ENCODE measurements at places on chromosomes 12 and 14.

- no peak for DNase-seq
Measured at GRCh38 chr12:61996717-61997116, 263.5 kb upstream of the USP15 start.

- no peak for DNase-seq
Measured at GRCh38 chr14:89498878-89499277, 81.8 kb upstream of the FOXN3 start.

- no peak for DNase-seq
Measured at GRCh38 chr12:85626001-85626783, 210.0 kb downstream of the RASSF9 start.

DNA sequence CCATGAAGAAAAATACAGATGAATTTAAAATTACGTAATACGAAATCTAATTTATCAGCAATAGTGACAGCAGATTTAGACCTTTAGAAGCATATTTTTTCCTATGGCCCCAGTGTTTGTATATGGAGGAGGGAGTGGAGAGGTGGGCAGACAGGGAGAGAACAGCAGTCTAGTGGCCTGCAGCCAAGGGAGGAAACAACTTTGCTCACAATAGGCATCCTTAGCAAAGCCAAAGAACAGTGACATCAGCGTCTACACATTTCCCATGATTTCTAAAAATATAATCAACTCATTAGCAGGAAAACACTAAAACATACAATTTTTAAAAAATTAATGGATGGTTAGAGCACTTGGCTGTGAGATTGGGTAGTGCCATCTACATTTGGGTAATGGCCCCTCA, 622.6 kb upstream of the ATP2B1 start:
- DNase-seq: no peak

GRCh38 chr12:57124261-57124877, 3.9 kb upstream of the LRP1 start:
- DNase-seq: peak; percentile 50

GRCh38 chr12:125159702-125160101, 94.5 kb downstream of the AACS start:
- peak; percentile 38 for DNase-seq

- DNase-seq: no peak
Measured at GRCh38 chr12:94208622-94208966, 60.2 kb downstream of the PLXNC1 start.

- no peak for DNase-seq
Measured at GRCh38 chr12:24902511-24903328, 46.2 kb downstream of the BCAT1 start.

DNA sequence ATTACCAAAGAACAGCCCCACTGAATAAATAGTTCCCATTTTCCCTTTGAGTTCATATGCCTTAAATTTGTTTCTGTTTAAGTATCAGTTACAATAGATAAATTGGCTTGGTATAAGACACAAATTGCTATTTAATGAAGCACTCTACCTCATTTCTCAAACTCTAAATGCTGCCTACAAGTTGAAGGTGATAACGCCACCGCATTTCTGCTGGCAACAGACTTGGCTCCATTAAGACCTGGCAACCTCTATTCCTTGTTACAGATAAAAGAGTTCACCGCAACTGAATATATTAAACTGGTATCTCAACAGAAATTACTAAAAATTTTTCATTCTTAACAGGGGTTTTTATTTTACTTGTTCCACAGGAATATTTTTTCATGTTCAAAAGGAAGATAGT, 35.6 kb downstream of the GXYLT1 start:
- no peak for DNase-seq

DNA sequence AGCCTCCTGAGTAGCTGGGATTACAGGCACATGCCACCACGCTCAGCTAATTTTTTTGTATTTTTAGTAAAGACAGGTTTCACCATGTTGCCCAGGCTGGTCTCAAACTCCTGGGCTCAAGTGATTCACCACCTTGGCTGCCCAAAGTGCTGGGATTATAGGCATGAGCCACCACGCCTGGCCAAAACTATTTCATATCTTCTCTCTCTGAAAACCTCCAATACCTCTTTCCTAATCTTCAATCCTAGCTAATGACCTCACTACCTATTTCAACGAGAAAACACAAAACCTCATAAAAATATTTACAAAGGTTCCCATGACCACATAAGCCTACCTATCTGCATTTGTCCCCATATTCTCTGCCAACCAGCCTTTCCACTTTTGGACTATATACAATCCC, 32.3 kb upstream of the ANKS1B start:
- no peak for DNase-seq

GRCh38 chr14:105913861-105914260, 387.5 kb downstream of the TMEM121 start:
- no peak for DNase-seq

DNA sequence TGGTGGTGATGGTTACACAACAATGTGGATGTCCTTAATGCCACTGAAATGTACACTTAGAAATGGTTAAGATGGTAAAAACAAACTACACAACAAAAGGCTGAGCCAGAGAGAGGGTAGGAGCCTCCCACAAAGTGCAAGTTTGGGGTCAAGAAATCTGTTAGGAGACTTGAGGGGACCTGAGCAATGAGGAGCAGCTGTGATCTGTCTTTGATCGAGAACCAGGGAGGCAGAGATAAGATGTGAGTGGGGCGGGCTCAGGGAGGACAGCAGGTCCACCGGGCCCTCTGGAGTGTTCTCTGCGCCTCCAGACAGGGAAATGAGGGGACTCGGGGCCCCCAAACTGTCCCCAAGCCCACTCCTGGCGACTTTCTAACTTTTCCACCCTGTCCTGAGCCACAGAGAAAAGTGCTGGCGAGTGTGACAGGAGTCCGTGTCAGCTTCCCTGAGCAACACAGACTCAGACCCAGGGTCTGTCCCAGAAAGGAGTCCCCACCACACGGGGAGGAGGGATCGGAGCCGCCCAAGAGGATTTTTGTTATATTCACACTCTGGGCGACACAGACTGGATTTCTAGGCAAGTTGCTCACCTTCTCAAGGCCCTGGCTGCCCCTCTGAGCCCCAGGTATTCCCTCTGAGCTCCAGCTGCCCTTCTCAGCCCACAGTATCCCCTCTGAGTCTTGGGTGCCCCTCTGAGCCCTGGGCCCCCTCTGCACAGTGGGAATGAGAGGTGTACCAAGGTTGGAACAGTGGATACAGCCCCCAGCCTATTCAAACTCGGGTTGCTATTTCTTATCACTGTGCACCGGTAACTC, 11.5 kb upstream of the SCARB1 start:
- no peak for DNase-seq

DNA sequence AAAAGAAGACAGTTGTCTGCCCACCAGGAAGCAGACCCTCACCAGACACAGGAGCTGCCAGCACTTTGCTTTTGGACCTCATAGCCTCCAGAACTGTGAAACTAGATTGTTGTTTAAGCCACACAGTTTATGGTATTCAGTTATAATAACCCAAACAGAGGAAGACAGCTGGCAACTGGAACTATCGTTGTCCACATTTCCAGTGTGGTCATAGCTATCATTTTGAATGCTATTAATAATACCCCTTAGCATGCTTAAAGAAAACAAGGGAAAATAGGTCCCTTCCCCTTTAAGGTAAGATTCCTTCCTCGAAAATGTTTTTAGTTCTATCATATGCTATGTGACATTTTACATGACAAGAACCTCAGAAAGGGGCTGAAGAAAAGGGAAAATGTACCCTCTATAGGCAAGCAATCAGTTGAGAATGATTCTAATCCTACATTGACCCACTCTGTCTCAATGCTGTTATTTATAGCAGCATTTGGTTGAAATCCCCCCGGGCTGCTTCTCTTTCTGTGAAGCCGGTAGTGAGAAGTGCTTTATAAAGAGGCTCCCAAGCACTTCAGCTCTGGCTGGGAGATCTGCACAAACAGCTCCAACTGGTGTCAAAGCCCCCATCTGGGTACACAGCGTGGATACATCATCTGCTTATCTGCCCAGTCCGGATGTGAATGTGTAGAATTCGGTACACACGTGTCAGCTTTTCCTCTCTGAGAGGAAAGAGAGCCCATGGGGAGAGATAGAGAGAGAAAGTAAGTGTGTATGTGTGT, 221.2 kb upstream of the FLRT2 start:
- peak; percentile 97 for DNase-seq

DNA sequence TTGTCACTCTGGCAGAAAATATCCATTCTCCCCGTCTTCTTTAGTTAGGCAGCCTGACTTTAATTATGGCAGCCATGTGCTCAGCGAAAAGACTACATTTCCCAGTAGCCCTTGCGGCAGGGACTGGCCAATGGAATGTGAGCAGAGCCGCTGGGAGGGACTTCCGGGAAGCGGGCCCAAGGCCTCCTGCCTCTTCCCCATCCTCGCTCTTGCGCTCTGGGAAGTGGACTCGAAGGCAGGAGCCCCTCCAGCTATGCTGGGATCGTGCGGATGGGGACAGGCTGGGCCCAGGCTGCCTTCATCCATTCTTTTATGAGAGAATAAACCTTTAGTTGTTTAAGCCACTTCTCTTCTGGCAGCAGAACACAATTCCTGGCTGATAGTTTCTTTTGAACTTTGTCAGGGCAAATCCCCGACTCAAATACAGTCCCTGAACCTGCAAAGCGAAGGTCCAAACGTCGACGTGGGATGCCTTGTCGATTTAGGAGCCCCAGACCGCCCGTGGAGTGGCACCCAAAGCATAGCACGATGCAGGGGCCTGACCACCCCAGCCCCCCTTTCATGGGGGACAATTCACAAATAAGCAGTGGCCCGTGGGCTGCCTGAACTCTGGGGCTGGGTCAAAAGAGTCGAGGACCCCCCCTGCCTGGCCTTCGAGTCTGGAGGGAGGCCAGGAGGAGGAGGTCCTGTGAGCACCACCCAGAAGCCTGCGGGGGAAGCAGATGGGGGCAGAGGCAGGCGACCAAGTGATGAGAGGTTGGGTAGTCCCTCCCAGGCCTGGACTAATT, 15.6 kb upstream of the LRTM2 start:
- peak; percentile 59 for DNase-seq

GRCh38 chr14:79965896-79966295, 245.4 kb downstream of the DIO2 start:
- no peak for DNase-seq

GRCh38 chr14:61451491-61451890, 130.1 kb downstream of the PRKCH start:
- no peak for DNase-seq

DNA sequence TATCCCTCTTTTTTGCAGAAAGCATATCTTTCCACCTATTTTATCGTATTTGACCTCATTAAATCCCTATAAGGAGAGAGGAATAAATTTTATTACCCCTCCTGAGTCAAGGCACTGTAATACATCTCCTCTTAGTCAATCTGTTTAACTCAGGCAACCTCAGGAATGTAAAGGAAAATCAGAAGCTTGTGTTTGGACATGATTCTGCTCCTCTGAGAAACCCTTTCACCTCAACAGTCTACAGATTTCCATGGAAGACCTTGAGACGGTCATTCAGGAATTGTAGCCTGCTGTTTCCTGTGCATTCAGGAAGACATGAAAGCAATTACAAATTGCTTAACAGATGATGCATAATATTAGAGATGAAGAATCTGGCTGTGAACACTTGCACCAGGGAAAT, 360.8 kb downstream of the PAWR start:
- no peak for DNase-seq

DNA sequence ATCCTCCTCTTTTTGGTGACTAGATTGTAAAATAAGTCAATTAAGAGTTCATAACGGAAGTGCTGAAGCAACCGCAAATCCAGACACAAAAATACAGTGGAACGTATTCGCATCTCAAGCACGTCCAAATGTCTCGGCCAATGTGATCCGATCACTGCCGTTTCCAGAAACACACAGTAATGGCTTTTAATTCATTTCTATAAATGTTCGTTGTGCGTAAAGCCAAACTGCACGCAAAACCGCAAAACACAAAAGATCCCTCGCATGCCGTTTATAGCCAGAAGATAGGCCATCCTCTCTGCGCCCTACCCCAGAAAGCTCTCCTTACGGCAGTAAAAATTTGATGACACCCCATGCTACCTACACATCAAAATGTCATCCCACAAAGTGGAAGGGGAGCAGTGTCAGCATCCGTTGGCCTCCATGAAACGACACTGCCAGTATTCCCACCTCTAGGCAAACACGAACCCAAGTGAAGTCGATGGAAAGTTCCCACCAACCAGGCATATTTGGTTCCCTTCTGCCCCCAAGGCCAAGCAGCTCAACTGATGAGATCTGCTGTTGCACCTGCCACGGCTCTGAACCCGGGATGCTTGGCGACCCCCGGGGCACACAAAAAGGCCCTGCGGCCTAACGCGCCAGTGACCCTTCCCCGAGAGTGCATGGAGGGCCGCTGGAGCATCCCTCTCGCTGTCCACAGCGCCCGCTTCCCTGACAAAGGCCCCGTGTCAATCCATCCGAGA, 1.4 kb downstream of the HECTD4 start:
- DNase-seq: no peak

- DNase-seq: no peak
Measured at GRCh38 chr14:86712176-86712575, 1182.2 kb downstream of the FLRT2 start.

DNA sequence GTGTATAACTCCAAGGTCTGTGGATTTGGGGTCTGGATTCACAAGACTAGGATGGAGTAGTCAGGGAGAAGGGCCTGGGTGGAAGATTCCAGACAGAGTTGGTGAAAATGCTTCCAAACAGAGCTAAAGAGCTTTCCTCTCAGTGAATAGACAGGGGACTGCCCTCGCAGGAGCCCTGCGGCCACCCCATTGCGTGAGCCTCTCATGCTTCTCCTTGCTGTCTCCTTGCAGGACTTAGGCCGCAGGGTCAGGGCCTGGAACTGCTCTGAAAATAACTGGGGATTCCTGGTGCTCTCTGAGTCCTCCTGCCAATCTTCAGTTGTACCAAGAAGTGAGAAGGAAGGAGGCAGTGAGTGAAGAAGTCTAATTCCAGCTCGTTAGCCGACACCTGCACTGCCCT, 49.0 kb upstream of the KCNA1 start:
- DNase-seq: no peak

DNA sequence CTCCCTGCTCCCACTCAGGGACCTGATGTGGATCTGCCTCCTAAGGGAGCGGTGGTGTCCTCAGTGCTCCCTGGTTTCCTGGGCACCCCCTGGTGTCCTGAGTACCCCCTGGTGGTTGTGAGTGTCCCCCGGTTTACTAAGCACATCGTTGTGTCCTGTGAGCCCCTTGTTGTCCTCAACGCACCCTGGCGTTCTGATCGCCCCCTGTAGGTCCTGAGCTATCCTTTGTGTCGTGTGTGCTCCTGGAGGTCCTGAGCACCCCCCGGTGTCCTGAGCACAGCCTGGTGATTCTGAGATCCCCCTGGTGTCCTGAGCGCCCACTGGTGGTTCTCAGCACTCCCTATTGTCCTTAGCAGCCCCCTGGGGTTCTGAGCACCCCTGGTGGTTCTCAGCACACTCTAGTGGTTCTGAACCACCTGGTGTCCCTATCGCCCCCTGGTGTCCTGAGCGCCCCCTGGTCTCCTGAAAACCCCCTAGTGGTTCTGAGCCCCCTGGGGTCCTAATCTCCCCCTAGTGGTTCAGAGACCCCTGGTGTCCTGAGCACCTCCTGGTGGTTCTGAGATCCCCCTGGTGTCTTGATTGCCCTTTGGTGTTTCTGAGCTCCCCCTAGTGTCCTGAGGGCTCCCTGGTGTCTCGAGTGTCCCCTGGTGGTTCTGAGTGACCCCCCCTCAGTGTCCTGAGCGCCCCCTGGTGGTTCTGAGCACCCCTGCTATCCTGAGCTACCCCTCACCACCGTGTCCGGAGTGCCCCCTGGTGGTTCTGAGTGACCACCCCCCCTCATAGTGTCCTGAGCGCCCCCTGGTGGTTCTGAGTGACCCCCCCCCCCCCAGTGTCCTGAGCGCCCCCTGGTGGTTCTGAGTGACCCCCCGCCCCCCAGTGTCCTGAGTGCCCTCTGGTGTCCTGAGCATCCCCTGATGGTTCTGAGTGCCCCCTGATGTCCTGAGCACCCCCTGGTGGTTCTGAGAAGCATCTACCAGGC, 615.1 kb downstream of the TMEM121 start:
- no peak for DNase-seq

- no peak for DNase-seq
Measured at GRCh38 chr12:128205145-128205544, 61.8 kb upstream of the TMEM132C start.
